Kidney epithelial cell (primary cell): ENCODE measurements at places on chromosomes 16 and 17.

DNA sequence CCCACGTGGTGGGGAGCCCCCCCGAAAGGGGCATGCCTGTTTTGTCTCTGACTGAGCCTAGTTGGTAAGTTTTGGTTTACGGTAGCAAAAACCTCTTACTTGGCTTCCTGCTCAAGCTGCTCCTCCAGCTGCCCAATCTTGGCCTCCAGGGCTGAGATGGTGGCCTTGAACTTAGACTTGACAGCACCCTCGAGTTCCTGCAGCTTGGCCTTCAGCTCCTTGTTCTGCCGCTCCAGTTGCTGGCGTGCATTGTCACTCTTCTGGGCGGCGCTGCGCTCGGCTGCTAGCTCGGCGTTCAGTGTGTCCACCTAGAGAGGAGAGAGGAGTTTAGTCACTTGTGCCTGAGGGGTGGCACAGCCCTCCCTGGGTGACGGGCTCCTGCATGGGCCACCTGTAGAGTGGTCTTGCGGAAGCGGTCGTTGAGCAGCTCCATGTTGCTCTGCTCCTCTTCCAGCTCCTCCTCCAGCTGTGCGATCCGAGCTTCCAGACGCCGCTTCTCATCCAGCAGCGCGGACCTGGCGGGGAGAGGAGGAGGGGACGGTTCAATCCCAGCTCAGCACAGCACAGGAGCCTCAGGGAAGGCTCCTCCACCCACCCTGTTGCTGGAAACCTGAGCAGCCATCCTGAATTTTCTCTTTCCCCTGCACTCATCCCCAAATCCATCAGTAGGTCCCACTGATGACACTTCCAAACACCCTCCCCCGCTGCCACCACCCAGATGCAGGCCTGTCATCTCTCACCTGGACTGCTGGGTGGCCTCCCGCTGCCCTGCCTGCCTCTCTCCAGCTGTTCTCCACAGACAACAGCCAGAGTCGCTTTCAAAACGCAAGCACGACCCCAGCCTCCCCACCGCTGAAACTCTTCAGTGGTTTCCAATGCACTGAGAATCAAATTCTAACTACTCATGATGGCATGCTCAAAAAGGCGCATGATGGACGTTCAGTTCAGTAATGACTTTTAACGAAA, 44.6 kb downstream of the NDEL1 start:
- DNase-seq, result no peak

GRCh38 chr16:71498031-71498430, 8.9 kb upstream of the ZNF19 start:
- DNase-seq, result no peak

GRCh38 chr16:16973707-16974591, 496.8 kb downstream of the XYLT1 start:
- DNase-seq, result no peak

- DNase-seq, result no peak
Measured at GRCh38 chr16:51523400-51523799, 372.3 kb upstream of the SALL1 start.

DNA sequence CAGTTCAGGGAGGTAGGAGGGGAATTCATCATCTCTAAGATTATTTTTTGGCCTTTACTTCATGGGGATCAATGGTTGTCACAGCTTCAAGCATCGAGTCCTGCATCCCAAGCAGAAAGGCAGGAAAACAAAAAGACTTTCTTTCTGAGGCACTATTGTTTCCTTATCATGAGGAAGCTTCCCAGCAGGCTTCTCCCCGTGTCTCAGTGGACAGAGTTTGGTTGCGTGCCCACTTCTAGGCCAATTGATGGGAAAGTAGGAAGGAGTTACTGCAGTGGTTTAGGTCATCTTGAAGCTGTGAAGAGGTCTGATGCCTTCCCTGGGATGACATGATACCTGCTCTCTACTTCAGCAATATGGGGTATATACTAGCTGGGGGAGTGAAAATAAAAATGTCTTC, 175.3 kb upstream of the CDH13 start:
- DNase-seq, result no peak

GRCh38 chr17:29433541-29433940, 43.4 kb downstream of the TAOK1 start:
- DNase-seq, result no peak

DNA sequence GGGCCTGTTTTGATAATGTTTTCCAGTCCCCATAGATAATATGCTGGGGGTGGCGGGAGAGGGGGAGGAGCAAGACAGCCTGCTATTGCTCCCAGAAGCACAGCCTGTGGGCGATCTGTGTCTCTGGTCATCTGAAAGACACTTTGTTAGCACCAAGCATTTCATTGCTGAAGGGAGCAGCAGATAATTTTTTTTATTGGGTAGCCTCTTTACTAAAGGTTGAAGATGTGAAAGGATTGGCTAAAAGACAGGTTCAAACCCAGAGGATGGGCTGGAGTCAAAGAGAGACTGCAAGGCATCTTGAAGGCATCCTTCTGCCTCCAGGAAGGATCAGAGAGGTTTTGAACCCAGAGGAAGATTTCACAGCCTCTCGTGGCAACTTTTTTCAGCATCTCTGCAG, 60.6 kb downstream of the C17orf67 start:
- DNase-seq, result no peak

DNA sequence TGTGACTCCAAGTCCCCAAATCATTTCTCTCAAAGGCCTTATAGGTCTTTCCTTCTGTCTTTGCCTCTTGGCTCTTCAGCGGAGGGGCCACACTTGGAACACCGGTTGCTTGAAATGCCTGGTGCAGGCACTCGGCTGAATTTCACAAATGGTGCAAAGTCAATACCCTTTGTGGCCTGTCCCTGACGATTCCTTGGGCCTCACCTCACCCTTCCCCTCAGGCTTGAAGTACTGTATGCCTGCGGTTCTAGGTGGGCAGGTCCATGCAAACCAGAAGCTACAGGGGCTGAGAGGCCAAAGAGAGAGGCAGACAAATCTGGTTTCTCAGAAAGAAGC, 4.1 kb upstream of the B9D1 start:
- no peak for DNase-seq

GRCh38 chr17:63939884-63940283, 7.8 kb upstream of the CD79B start:
- no peak for DNase-seq

DNA sequence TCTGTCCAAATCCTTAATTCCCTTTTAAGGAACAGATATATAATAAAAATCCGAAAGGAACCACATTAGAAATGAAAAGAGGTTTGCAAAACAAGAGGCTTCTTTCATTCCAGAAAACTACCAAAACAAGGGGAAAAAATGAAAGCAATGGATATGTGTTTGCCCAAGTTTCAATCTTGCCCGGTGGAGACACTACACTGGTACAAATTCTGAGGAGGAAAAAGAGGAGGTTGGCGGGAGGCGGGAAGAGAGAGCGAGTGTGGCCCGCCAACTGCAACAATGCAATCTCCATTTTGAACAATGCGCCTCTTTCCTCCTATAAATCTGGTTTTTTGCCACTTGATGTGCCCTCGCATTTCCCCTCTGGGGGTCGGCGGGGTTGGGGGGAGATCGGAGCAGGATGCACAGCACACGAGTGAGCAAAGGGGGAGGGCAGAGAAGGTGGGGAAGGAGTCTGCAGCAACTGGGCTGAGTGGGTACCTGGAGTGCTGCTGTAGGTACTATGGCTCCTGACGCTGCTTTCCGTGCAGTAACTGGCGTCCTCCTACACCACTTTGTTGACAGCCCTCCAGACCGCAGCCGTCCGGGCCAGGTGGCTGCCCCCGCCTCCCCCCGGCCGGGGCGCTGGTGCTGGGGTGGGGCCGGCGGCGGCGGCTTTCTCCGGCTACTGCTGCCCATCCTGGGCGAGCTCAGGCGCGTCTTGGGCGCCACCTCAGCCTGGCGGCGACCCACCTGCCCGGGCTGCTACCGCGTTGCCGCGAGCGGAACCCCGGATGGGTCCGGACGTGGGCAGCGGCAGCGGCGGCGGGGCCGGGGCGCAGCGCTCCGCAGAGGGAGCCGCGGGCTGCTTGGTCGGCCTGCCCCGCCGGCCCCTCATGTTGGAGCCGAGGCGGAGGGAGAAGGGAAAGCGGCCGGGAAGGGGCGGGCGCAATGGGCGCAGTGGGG, 93.8 kb upstream of the PLEKHM1 start:
- DNase-seq, result no peak

DNA sequence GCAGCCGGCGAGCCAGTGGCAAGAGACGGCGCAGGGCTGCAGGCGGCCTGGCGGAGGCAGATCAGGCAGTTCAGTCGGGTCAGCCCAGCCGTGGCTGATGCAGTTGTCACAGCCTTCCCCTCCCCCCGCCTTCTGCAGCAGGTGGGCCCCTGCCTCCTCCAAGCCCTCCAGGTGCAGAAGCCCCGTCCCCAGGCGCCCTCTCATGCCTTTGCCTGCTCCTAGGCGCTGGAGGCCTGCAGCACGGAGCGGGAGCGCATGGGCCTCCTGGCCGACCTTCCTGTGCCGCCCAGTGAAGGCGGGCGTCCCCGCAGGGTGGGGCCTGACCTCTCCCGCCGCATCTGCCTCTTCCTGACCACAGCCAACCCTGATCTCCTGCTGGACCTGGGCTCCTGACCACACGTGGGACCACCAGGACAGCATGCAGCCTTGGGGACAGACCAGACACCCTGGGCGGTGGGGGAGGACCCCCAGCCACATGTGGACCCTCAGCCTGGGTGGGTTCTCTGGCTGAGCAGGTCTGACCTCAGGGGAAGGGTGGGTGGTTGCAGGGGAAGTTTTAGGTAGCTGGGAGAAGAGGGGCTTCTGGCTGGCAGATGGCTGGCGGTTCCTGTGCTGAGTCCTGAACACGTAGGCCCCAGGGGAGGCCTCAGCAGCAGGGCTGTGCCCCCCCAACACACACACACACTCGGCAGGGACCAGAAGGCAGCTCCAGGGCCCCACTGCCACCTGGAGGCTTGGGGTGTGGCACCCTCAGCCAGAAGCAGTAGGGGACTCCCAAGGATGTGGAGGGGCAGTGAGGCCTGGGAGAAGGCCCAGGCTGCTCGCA, 3.1 kb upstream of the MRPS34 start:
- DNase-seq, result no peak

DNA sequence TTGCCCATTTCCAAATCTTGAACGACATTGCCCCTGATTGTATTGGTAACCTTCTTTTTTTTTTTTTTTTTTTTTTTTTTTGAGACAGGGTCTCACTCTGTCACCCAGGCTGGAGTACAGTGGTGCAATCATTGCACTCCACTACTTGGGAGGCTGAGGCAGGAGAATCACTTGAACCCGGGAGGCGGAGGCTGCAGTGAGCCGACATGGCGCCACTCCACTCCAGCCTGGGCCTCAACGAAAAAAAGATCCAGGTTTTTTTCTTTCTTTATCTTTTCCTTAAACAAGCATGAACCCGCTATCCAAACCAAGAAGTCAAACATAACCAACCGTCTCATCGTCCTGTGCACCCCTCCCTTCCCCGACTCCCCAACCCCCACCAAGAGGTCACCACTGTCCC, 47.6 kb upstream of the RPH3AL start:
- no peak for DNase-seq

DNA sequence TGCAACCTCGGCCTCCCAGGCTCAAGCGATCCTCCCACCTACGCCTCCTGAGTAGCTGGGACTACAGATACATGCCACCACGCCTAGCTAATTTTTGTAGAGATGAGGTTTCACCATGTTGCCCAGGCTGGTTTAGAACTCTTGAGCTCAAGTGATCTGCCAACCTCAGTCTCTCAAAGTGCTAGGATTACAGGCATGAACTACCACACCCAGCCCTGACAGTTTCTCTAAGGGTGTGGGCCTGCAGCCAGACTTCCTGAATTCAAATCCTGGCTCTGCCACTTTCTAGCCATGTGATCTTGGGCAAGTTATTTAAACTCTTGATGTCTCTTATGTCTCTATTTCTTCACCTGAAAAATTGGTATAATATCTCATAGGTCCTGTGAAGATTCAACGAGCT, 5.6 kb downstream of the CUEDC1 start:
- no peak for DNase-seq

DNA sequence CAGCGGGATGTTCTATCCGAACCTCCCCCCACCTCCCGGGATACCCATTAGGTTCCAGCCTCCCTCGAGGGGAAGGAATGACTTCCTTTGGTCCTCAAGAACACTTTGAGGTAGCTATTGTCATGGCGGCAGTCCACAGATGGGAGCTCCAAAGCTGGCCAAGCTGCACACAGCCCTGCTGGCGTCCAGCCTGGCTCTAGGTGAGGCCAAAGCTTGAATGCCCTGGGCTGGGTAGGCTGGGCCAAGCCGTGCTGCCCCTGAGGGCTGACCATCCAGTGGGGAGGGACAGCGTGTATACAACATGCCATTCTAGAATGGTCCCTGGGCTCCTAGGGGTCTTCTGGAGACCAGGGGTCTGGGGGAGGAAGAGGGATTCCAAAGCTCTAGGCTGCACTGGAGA, 43.5 kb downstream of the PEMT start:
- DNase-seq, result no peak

DNA sequence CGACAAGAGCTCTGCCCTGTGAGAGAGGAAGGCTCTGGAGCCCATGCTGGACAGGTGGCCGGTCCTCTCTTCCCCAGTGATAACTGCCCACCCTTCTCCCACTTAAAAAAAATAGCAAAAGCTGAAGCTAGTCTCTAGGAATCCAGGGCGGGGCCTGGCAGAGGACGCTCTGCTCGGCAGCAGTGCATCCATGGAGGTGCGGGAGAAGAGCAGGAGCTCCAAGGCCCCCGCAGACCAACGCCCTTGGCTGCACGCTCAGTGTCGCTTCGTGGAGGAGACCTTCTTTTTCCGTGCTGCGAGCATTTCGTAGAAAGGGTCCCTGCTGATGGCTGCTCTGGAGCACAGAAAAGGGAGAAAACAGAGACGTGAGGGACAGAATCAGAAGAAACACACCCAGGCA, 98.6 kb upstream of the DNAH17 start:
- DNase-seq, result no peak

- no peak for DNase-seq
Measured at GRCh38 chr16:54148974-54149373, 137.6 kb downstream of the IRX3 start.

- no peak for DNase-seq
Measured at GRCh38 chr17:69358688-69359596, 32.0 kb upstream of the ABCA5 start.

DNA sequence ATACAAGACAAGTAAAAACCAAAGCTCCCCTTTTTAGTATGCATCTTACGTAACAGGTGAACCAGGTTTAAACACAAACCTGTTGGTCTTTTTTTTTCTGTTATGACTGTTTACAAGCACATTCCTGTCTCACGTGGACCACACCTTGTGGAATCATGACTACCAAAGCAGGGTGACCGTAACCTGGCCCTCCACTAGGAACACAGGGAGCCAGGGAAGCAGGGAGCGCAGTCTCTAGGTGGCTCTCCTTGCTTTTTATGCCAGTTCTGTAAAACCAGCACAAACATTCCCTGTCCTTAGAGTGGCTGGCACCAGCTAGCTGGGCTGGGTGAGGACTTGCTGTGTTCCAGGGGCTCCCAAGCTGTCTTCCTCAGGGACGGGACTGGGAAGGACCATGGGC, 44.1 kb downstream of the DDX19A start:
- no peak for DNase-seq

DNA sequence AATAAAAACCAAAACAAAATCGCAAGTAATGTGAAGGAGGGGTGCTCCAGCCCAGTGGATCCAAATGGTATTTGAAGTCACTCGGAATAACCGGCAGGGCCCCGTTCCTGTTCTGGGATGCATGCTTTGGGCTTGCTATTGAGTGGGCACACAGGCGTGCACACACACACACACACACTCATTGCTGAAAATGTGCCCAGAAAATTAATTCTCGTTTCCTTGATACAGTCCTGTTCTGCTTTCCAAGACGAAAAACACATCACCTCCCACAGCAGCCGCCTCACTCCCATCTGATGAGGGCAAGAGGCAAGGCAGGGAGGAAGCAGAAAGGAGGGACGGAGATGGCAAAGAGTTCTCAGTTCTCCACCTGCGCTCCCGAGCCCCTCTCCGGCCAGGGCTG, 62.2 kb upstream of the SDK2 start:
- DNase-seq, result no peak
